ENCODE measurements at places on chromosomes 4 and X.

- DNase-seq: no peak
These were observed 132.1 kb downstream of the SPRY1 start for GRCh38 chr4:123528501-123529277.

- no peak for DNase-seq
These were observed 64.2 kb upstream of the RPL34 start for GRCh38 chr4:108556166-108556565.

- no peak for DNase-seq
These were observed 24.1 kb upstream of the WFS1 start for GRCh38 chr4:6245246-6246169.

DNA sequence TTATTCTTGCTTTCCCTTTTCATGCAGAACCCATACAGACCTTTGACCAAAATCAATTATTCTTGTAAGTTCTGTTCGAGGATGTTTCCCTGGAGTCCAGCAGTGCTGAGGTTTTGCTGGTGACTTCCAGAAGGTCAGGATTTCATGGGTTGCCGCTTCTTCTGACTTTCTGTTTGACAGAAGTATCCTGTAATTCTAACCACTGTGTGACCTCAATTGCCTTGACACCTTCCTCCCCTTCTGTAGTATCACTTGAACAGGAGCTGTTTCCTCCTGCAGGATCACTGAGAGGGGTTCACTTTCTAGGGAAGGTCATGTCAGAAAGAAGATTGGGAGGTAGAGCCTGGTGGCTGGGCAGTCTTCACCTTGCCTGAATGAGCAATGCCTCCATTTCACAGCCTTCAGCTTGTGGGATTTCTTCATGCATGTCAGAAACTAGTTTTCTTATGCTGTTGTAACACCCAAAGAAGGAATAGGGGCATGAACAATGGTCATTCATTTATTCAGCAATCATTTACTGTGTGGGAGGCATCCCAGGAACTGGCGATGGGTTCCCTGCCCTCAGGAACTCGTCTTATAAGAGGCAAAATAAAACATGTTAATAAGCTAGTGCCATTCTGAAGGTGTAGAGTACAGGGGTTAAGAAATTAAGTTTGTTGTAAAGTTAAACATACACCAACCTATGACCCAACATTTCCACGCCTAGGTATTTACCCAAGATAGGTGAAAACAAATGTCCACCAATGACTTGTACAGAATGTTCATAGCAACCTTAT is 205.9 kb downstream of the SOWAHB start:
- DNase-seq: no peak

- peak; percentile 75 for DNase-seq
These were observed 83.8 kb upstream of the MAML3 start for GRCh38 chr4:140237616-140238350.

GRCh38 chr4:94595880-94596483 is 144.2 kb downstream of the PDLIM5 start:
- DNase-seq: peak; percentile 42

- DNase-seq: no peak
These were observed 61.6 kb upstream of the NOCT start for GRCh38 chr4:138953961-138954371.

- DNase-seq: no peak
These were observed 104.4 kb downstream of the RTL5 start for GRCh38 chrX:72027024-72027913.

DNA sequence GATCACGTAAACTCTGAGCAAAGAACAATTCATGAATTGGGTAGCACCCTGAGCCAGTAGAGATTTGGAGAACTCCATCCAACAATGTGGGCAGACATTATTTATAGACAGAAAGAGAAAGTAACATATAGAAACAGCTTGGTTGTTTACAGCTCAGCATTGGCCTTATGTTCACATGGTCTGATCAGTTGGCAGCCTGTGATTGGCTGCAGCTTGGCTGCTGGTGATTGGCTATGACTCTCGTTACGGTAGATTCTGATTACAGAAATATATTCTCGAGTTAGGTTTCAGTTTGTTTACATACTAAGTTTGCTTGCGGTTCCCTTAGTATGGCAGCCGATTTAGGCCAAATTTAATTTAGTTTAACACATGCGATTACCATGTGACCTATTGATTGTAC is 663.4 kb downstream of the RAPGEF2 start:
- DNase-seq: no peak

DNA sequence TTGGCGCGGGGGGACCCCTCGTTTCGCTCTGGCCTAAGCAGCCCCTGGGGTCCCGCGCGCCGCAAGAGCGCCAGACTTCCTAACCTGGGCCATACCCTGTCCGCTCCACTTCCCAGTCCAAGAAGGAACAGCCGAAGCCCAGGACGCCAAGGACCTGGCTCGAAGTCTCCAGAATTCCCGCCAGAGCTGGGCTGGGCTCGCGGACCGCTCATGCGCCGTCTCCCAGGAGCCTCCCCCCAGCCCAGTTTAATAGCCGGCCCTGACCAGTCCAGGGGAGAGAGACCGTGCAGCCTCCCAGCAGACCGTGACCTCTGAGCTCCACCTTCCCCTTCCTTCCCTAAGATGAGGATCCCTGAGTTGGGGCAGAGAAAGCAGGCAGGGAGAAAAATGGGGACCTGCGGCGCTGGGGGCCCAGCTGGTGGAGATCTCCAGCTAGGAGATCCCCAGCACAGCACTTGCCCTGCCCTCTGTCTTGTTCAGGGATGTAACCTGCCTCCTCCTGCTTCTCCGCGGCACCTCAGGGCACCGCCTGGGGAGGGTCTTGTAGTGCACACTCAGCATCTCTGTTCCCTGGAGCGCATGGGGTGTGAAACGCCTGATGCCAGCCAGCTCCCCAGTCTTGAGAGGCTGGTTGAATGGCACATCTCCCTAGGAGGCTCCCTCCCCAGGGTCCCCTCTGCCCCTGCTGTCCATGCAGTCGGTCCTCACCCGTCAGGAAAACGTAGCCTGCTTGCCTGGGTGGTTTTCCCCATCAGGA is 1.2 kb upstream of the LETM1 start:
- DNase-seq: peak; percentile 5

DNA sequence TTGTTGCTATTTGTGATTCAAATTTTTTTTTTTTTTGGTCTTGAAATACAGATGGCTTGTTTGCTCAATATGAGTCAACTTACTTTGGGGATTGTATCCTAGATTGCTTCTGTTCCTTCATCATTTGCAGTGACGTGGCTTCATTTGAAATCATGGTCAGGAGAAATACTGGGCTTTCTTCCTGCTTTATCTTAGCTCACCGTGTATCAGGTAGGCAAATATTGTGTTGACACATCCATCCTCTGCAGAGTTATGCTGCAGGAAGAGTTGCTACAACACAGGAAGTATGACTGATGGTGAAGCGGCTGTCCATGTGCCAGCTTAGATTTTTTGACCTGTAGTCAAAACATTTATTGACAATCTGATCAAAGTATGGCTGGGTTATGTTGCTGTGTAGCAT is 232.2 kb downstream of the C4orf33 start:
- DNase-seq: peak; percentile 34

GRCh38 chrX:53433651-53434639 is at the start of gene HSD17B10:
HSD17B10 (minus strand) TSS chrX:53434370; CDS start chrX:53434345, 25 bp downstream.
- peak; percentile 60 for DNase-seq

GRCh38 chr4:162706051-162706450 is 460.6 kb downstream of the NAF1 start:
- DNase-seq: no peak

- peak; percentile 26 for DNase-seq
These were observed 19.1 kb upstream of the TEX13B start for GRCh38 chrX:108001218-108001814.

DNA sequence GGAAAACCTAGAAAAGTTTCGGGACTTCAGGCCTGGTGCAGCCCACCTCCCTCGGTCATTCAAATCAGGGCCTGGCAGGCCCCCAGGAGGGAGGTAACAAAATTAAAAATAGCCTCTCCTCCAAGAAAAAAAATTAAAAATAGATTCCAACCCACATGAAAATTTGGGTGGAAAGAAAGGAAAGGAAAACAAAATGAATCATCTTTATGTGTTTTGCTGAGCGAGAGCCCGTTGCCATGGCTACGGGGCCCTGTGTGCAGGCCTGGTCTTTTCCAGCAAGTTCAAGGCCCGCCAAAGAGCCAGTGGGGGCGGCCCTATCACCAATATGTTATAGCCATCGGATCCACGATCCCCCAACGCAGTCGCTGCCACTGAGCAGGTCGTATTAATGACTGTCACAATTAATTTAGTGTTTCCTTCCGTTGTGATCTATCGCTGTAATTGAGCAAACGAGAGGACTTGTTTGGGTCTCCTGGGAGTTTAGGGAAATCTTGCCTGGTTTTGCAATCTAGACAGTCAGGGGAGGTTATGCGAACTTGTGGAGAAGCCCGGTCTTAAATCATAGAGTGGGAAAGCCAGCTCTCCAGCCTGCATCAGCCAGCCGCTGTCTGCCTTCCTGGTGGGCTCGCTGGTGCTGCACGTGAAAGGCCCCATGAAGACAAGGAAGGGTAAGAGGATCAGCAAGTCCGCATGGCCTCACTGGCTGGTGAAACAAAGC is 452.4 kb downstream of the BCOR start:
- DNase-seq: peak; percentile 7

- no peak for DNase-seq
These were observed 1258.0 kb upstream of the IGFBP7 start for GRCh38 chr4:58368221-58368620.

- DNase-seq: no peak
These were observed 4.7 kb downstream of the NKX1-1 start for GRCh38 chr4:1401409-1402020.

DNA sequence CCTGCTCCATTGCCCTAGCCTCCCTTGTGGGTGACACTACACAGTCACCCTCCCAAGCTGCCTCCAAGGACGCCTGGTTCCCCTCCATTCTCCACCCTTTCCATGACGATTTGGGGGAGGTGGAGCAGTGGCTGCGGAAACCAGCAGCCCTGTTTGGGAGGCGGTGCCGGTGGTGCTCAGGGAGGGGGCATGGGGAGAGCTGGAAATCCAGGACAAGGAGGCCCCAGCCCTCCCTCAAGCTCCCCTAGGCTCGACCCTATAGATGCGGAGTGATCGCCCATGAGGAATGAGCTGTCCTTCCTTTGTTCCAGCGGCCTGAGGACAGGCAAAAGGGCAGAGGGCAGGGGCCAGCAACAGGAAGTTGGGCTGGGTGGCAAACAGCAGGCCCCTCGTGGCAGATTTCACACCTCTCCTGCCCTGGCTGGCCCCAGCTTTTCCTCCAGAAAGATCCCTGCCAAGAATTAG is 3.6 kb upstream of the RENBP start:
- no peak for DNase-seq

- DNase-seq: no peak
These were observed 320.7 kb upstream of the FTHL17 start for GRCh38 chrX:31392513-31392912.

- DNase-seq: no peak
These were observed 38.7 kb upstream of the FGF2 start for GRCh38 chr4:122787940-122788339.

GRCh38 chrX:3094261-3094660 is 53.0 kb downstream of the ARSF start:
- DNase-seq: no peak

DNA sequence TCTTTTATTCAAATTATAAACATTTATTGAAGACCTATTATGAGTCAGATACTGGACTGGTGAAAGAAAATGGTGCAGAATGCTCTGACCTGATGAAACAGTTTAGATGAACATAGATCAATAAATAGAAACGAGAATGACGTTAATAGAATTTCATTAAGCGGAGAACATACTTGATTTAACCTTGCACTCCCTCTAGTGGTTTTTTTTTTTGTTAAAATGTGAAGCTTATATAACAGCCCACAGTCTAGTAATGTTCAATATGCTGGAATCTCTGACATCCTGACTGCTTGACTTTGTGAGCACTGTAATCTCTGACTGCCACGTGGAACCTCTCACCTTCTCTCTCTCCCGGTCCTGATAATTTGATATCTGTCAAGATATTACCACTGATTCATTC is 32.3 kb downstream of the HDAC8 start:
- peak; percentile 7 for DNase-seq

GRCh38 chrX:40170830-40171512 is 73.2 kb upstream of the BCOR start:
- DNase-seq: no peak

GRCh38 chr4:168797194-168797593 is 212.9 kb downstream of the CBR4 start:
- peak; percentile 23 for DNase-seq

DNA sequence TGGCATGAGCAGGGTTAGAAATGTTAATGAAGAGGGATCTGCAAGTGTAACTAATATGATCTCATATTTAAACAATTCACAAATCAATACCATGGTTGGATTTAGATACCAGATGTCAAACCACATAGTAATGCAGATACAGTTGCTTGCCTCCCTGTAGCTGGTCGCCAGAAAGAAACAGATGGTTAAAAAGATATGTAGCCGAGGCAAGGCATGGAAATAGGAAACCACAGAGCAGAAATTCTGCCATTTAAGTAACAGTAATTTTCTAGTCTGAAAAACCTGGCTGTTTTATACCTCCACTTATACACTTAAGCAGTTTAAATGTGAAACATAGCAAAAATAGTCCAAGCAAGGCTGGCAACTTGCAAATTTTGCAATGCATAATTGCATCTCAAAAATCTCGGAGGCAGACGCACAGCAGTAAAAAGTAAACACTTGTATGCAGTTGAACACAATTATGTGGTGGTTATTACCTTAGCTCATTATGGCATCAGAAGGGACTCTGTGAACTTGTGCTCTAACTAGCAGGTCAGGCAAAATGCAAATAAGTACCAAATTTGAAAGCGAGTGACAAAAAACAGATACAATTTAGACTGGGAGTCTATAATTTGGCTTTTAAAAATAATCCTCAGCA is 126.8 kb downstream of the NAA11 start:
- no peak for DNase-seq

- no peak for DNase-seq
These were observed 58.9 kb downstream of the PLAC1 start for GRCh38 chrX:134599184-134599914.

DNA sequence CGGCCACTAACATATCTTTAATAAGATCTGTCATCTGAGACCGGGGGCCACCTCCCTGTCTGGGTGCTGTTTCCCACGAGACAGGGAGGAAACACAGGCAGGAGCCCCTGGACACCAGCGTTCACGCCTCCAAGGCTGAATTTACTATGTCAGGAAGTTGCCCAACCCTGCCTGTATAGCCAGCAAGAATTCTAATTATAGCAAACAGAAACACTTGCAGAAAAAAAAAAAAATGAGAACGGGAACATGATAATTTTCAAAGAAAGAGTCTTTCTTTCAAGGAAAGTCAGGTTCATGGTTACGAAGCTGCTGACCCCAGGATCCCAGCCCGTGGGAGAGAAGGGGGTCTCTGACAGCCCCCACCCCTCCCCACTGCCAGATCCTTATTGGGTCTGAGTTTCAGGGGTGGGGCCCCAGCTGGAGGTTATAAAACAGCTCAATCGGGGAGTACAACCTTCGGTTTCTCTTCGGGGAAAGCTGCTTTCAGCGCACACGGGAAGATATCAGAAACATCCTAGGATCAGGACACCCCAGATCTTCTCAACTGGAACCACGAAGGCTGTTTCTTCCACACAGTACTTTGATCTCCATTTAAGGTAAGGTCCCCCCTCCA is at the start of gene IL3RA:
IL3RA (plus strand) TSS at position 455 of the 613 bp plus-strand sequence. CDS start 4,981 bp downstream, outside the sequence.
- peak; percentile 41 for DNase-seq

GRCh38 chrX:17579026-17579425 is 158.3 kb upstream of the SCML1 start:
- DNase-seq: no peak

- no peak for DNase-seq
These were observed 11.4 kb downstream of the HTRA3 start for GRCh38 chr4:8280876-8281440.

- no peak for DNase-seq
These were observed 110.1 kb upstream of the MED14 start for GRCh38 chrX:40845331-40845911.

Data from kidney capillary endothelial cell (primary cell).